Activated naive CD8-positive, alpha-beta T cell treated with anti-CD3 and anti-CD28 coated beads for 36 hours (primary cell): ENCODE measurements at places on chromosomes 16 and 17. TPM values are rescaled to one million over a fixed set of nuclear protein-coding genes. Genes with fewer than 3 reads are reported as not detected.

The CSH1 gene
- total RNA-seq = not detected

GRCh38 chr17:57221366-57222350, 34.7 kb upstream of the MSI2 start:
- DNase-seq = no peak

GRCh38 chr16:29662729-29663015, 375 bp upstream of the SPN start:
- peak; percentile 65 for DNase-seq

GRCh38 chr17:40895106-40895730, 10.2 kb upstream of the KRT20 start:
- DNase-seq = no peak

GRCh38 chr17:56793957-56794356, 39.8 kb downstream of the C17orf67 start:
- no peak for DNase-seq

- DNase-seq = no peak
Observed at GRCh38 chr17:42673266-42673884, 3.4 kb downstream of the PLEKHH3 start.

GRCh38 chr17:32277284-32277683, 11.7 kb downstream of the RHBDL3 start:
- DNase-seq = no peak

The IRF8 gene
- 234 TPM for total RNA-seq

GRCh38 chr17:8160224-8160577, 2.5 kb downstream of the VAMP2 start:
- DNase-seq = no peak

The CCDC57 gene
- total RNA-seq = 65.1 TPM

The KAT2A gene
- total RNA-seq = 51.6 TPM

- no peak for DNase-seq
Observed at GRCh38 chr17:63480826-63481487, 4.1 kb downstream of the ACE start.

DNA sequence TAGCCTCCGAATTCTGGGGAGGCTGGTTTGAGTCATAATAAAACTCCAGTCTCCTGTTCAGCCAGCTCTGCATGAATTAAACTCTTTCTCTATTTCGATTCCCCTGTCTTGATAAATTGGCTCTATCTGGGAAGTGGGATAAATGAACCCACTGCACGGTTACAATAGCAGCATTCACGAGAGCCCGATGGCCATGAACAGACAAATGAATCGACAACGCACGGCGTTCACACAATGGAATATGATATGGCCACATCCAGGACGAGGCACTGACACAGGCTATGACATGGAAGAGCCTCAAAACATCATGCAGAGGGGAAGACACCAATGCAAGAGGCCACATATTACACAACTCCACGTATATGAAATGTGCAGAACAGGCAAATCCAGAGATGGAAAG, 5.6 kb upstream of the CARD14 start:
- no peak for DNase-seq
